ENCODE measurements at places on chromosomes 5 and 9.

DNA sequence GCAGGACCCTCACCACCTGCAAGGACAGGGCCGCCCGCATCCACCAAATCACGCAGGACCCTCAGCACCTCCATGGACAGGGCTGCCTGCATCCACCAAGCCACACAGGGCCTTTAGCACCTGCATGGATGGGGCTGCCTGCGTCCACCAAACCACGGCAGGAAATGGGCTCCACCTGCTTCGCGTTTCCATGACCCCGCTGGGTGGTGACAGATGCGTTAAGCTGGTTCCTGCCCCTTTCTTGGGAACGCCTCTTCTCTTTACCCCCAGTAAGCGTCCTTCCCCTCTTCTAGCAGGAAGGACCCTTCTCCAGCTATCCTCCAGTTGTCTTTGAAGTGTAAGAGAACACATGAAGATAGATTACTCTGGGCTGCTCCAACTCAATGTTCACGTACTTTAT, 13.5 kb downstream of the FBP1 start:
- DNase-seq: no peak

DNA sequence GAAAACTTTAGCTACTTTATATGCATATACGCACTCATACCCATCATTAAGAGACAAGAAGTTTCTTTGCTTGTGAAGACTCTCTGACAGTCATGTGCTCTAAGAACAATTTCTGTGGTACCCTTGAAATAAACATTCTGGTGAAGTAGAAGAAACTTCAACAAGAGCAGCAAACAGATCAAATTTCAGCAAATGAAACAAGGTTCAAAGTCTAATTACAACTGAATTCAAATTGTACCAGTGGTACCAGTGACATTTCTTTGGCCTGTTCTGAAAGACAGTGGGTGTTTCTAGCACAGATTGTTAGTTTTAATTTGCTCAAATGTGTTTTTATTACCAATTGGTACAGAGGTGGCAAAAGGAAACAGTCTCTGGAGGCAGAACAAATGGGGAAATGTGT, 391.0 kb downstream of the CHSY3 start:
- no peak for DNase-seq

DNA sequence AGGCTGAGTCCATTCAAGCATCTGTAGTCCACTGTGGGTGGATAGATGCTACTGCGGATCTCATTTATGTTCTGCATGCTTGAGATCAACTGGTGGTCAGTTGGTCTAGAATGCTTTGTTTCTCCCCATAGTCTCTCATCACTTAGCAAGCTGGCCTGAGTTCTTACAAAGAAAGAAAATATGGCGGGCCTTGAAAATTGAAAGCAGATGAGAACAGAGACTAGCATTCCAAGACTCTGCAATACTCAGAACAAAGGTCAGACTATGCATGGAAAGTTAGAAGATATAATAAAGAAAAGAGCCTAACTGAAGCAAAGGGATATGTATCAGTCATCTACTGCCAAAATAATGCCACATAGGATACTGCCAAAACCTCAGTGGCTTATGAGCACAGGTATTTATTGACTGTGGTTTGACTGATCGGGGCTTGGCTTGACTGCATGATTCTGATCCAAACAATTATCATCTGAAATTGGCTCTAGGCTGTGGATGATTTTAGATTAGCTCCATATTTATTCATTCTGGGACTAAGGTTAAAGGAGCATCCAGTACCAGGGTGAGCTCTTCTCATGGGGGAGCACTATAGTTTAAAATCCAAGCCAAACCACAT, 258.9 kb downstream of the TAF11L14 start:
- no peak for DNase-seq

DNA sequence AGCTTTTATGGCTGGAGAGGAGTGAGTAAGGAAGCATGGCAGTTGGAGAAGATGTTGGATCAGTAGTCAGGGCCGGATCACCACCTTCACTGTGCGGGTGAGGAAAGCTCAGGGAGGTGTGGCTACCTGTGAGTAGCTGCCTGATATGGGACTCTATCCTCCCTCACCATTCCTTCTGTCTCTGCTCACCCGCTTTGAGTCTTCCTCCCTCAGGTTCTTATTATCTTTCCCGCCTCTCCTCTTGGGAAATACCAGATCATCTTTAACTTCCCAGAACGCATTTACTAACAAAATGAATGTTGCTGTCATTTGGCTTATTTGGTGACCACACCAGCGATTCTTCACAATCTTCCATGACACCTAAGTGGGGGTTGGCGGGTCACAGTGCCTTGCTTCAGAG, 140.7 kb upstream of the GPR151 start:
- DNase-seq: no peak

- no peak for DNase-seq
Measured at GRCh38 chr9:124818431-124819281, 34.6 kb upstream of the WDR38 start.

DNA sequence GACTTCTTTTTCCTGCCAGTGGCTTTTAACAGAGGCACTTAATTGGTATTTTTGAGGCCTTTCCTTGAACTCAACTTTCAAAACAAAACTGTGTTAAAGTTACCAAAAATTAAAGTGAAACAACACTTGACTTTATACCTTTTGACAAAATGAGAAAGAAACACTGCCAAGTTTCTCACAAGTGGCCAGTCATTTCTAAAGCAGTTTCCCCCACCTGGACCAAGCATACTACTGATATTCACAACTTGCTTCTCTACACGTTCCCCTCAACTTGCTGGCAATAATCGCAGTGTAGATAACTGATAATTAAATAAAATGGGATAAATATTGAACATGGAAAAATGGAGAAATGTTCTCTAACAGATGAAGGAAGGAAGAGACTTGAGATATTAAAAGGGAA, 135.7 kb downstream of the TLR4 start:
- DNase-seq: no peak
